Muscle of leg (tissue), 16 donors: ENCODE measurements at places on chromosomes 13 and 19. TPM values are rescaled to one million over a fixed set of nuclear protein-coding genes. Genes with fewer than 3 reads are reported as not detected.

IGSF23 gene
- not detected for polyA plus RNA-seq

ZNF841 gene
- polyA plus RNA-seq = 8.4 TPM

EBI3 gene
- 0.58 TPM for polyA plus RNA-seq

CRX gene
- 0.07 TPM for polyA plus RNA-seq

MBD3L5 gene
- polyA plus RNA-seq = not detected

DNA sequence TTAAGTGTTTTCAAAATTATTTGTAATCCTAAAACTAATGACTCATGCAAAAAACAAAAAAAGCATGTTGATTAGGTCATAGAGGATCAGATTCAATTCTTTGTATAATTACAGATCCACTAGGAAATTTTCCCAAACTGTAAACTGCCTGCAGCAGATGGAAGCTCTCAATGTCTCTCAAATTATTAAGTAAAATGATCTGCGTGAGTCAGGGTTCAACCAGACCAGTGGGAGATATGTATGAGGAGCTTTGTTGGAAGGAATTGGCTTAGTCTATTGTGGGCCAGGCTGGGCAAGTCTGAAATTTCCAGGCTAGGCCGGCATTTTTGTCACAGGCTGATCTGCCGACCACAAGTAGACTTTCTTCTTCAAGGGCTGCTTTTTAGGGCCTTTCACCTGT is 14.4 kb upstream of the SACS start:
- DNase-seq = peak; percentile 85

DNA sequence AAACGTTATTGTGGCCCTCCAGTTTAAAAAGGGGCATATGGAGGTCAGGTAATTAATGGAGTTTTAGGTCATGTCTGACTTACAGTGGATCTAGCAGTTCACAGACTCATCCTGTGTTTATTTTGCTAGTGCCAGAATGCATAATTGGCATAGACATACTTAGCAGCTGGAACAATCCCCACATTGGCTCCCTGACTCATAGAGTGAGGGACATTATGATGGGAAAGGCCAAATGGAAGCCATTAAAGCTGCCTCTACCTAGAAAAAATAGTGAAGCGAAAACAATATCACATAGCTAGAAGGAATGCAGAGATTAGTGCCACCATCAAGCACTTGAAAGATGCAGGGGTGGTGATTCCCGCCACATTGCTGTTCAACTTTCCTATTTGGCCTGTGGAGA is 610.7 kb downstream of the SLITRK5 start:
- DNase-seq = peak; percentile 17

- no peak for DNase-seq
Observed at GRCh38 chr19:5717215-5717935, 2.6 kb downstream of the LONP1 start.

DNA sequence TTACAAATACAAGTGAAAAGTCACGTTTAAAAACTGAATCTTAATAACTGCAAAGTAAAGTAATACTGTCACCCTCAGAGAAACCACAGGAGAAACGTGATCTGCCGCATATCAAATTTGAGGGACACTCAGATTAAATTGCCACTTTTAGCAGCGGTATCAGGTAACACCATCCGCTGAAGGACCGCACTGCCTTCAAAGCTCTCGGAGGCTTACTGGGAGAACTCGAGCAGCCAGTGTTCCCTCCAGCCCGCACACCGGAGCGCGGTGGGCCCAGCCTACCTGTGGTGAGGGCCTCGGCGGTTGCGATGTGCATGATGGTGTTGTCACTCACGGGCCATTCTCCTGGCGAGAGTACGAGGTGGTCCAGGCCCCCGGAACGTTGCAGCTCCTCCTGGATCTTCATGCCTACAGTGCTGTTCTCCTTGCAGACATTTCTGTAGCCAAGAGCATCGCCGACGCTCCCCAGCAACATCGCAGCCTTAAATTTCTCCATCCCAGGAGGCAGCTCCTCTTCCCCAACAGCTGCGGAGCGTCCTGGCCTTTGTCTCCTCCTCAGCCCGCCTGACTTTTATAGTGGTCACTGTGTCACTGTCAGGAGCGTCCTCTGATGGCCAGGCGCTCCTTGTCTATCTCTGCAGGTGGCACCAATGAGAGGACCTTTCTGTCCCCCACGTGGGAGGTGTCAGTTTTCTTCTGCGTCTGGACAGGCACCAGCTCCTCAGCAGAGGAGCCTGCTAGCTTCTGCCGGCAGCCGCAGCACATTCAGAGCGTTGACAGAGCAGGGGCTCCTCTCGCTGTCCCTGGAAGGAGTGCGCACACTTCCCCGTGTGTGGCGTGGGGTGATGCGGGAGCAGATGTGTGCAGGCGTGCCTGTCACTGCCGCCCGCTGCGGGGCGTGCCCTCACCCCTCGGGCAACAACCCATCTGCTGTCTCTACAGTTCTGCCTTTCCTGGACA is at the start of gene ADPRHL1:
TSS of gene ADPRHL1 (minus strand) at position 547 of the 960 bp plus-strand sequence. CDS start at position 496, 51 bp downstream.
- peak; percentile 85 for DNase-seq

DNA sequence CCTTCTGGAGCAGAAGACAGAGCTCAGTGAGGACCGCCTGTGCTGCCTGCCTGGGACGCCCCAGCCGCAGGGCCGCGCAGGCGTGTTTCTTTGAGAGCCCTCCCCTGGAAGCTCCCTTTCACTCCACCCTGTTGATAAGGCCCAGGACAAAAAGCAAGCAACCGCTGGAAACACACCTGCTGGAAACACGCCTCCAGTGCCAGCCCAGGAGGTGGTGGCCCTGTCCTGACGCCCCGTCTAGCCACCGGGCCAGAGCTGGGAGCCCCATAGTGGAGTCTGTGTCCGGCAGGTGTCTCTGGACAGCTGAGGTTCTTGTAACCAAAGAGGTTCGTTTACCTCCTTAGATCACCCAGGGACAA is 173.8 kb downstream of the KATNAL1 start:
- DNase-seq = no peak

DNA sequence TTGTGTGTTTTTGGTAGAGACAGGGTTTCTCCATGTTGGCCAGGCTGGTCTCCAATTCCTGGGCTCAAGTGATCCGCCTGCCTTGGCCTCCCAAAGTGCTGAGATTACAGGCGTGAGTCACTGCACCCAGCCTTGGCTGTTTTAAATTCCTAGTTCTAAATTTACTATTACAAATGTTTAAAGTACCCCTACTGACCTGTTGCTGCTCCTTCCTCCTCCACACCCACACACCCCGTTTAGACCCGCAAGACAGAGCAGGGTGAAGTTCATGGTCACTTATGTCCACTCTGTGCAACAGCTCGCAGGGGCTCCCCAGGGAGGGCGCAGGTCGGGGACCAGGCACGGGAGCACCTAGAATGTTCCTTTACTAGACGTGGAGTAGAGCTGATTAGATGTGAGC is 28.7 kb downstream of the TMEM161A start:
- DNase-seq = no peak

- DNase-seq = no peak
Observed at GRCh38 chr13:110680852-110681251, 25.1 kb downstream of the CARS2 start.

DNA sequence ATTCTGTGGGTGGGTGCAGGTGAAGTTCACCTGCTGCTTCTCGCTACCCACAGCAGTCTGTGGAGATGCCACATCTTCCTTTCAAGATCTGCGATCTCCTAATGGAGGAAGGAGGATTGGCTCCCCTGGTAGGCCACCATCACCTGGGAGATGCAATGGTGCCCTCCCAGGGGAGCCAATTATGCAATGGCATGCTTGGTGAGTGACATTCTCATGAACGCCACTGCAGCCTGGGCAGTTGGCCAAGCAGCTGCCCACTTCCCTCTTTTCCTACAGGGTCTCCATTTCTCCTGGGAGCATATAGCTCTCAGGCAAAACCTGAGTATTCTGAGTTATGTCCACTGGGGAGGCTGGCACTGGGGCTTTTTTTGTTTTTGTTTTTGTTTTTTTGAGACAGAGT is 83.5 kb upstream of the KCTD15 start:
- DNase-seq = no peak

DNA sequence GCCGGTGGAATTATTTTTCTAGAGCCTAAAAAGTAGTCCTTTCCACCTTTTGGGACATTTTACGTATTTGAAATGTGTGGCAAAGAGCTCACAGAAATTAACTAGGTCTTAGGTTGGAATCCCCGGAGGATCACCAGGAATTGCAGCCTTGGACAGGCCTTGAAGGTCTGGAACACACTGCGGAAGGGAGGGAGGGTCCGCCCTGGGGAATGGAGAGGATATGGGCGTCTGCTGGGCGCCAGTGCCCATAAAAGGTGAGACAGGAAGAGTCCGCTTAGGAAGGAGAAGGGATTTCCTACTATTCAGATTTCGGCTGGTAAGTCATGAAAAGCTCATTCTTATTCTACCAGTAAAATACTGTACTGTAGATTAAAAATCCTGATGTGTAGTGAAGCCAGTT is 111.9 kb downstream of the COL4A2 start:
- no peak for DNase-seq

DNA sequence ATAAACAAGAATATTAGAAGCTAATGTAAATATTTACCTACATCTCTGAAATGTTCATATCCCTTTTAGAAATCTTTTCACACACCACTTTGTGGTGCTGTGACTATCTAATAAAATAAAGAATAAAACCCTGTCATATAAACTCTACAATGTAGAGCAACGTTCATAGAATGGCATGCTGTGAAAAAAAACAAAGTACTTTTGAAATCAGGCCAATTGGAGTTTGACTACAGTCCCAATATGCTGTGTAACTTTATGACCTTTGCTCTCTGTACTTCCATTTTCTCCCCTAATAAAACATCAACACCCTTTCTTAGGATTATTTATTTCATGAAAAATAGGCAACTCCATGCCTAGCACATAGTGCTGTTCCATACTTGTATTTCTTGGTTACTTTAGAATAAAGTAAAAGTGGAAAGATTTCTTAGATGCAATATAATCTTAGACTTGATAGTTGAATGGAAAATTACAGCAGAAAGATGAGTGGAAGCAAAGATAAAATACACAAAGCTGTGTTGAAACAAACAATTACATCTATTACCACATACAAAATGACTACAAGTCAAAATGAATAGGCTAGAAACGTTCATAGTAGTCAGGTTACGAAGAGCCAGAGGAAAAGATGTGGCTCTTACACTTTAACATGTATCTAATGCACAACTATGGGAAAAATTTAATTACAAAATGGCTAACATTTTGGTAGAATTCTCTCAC is 613.2 kb upstream of the SLITRK5 start:
- DNase-seq = peak; percentile 12

GRCh38 chr13:50208826-50209335 is 193.6 kb downstream of the KCNRG start:
- peak; percentile 80 for DNase-seq

- no peak for DNase-seq
Observed at GRCh38 chr13:94327318-94327717, 152.2 kb downstream of the DCT start.

DNA sequence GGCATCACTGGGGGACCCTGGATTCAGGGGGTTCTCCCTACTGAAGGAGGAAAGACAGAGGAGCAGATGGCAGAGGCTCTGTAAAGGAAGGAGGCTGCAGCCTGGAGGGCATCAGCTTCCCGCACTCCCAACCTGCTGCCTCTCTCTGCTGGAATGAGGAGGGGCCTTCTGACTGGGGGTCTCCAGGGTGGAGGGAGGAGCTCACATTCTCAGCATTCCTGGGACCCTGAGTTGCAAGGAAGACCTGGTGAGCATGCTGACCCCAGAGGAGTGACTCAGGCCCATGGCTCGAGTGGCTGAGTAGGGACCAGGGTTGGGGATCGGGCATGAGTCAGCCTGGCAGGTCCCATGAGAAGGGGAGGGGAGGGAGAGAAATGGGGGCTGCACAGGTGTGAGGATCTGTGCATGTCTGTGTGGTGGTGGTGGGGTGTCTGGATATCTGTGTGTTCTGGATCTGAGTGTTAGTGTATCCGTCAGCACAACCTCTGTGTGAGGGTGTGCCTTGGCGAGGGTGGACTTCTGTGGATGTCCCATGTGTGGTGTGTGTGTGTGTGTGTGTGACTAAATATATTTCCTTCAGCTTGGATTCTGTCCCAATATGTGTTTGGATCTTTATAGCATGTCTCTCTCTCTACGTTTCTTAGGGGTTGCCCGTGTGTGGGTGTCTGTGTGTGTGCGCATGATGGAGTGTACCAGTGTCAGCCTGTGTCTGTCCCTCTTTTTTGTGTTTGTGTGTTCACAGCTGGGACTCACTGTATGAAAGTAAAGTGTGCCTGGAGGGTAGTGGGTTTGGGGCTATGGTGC is 4.6 kb downstream of the AXL start:
- no peak for DNase-seq

DNA sequence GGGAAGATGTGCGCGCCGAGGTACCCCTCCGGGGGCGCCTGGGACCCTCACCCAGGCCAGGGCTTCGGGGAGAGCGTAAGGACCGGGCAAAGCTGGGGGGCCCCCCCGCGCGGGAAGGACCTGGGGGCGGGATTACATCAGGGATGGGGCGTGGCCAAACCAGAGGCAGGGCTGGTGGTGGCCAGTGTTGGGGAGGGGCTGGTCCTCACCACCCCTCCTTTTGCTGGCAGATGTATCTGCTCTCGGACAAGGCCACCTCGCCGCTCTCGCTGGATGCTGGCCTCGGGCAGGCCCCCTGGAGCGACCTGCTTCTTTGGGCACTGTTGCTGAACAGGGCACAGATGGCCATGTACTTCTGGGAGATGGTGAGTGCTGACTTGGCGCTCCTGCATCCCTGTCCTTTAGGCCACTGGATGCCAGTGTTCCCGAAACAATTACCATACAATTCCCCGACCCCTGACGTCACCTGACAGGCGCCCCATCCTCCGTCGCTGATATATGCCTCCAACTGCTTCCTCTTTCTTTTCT is 25.3 kb downstream of the TRPM4 start:
- DNase-seq = no peak

DNA sequence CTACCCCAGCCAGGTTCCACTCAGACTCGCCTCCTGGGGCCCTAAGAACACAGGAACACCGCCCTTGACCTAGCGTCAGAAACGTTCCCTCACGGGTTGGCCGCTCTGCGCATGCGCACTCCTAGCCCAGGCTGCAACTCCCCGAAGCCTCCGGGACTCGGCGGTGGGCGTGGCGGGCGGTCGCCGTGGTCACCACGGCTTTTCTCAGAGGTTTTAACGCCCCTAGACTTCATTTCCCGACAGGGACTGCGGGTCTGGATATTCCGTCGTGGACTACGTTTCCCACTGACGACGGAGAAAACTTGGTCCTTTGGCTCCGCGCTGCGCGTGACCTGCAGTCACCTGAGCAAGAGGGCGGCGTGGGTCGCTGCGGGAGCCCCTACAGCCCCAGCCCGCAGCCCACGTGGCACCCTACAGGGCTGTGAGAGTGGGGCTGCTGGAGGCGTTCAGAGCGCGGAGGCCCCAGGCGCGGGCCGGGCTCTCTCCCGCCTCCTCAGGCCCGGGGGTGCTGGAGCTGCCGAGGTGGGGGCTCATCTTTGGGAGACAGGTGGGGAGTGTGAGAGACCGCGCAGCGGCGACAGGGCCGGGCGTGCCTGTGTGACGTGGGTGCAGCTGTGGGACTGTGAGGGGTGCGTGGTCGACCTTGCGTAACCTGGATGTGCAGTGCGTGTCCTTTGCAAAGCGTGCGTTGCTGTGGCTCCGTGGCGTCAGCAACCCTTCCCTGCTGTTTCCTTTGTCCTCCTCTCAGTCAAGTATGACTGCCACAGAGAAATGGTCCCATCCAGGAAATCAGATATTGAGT is 38.0 kb upstream of the ZNF573 start:
- DNase-seq = peak; percentile 89

- DNase-seq = no peak
Observed at GRCh38 chr19:47633517-47633916, 24.6 kb downstream of the BICRA start.

- peak; percentile 94 for DNase-seq
Observed at GRCh38 chr19:12997967-12998940, 3.0 kb downstream of the NFIX start.

GRCh38 chr19:40872209-40872608 is 9.8 kb downstream of the CYP2A7 start:
- DNase-seq = no peak
